Left ventricle myocardium inferior (tissue), 1 donor: ENCODE measurements at places on chromosomes 3 and 15.

GRCh38 chr3:134449951-134450350 is 35.8 kb downstream of the ANAPC13 start:
- DNase-seq: no peak

DNA sequence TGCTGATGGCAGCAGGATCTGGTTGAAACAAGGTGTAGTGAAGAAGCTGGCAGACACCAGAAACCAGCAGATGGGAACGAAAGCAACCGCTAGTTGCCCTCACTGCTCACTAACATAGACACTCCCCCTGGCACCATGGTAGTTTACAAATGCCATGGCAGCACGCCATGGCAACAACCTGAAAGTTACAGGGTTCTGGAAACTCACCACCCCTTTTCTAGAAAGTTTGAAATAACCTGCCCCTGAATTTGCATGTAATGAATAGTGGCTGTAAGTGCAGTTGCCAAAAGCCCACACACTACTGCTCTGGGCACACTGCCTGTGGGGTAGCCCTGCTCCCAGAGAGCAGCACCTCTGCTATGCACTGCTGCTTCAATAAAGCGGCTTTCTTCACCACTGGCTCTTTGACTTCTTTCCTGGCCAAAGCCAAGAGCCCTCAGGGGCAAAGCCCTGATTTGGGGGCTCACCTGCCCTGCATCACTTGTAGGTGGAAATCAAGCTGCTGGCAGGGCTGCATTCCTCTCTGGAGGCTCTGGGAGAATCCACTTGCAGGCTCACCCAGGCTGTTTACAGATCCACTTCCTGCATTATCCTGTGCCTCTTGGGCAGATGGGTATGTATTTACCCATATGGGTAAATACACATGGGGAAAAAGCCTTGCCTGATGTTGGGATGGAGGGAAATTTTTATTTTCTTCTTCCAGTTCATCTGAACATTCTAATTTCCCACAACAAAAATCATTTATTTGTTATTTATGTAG is 2.0 kb upstream of the GP9 start:
- DNase-seq: no peak

- DNase-seq: no peak
These were observed 271.7 kb upstream of the LRRC3B start for GRCh38 chr3:26350853-26351252.

- DNase-seq: no peak
These were observed 100.4 kb upstream of the PHLDB2 start for GRCh38 chr3:111758642-111759041.

DNA sequence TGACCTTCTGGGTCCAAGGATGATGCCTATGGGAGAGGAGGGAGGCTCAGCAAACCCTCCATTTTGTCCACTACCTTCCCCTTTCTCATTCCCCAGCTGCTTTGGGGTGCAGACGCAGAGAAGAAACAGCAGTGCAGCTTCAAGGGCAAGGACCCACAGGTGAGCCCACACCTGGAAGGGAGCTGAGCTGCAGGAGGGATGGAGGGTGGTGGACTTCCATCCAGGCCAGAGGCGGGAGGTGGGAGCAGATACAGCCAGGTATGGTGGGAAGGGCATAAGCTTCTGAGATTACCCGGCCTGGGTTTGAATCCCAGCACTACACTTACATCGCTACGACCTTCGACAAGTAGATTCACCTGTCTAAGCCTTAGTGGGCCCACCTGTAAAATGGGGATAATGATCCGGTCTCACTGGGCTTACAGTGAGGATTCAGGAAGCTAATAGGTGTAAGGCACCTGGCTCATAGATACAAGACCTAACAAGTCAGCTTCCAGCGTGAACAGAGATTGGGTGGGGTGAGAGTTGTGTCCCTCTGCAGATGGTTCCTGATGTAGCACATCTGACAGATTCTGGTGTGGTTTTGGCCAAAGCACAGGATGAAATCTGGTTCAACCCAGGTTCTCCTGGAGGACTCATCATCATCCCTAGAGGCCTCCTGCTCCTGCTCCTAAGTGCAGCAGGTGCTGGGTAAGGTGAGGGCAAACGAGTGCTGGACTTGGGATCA is 15.9 kb downstream of the CIB1 start:
- no peak for DNase-seq
